Suppressor macrophage treated with lipopolysaccharide for 4 hours (primary cell): ENCODE measurements at places on chromosomes 3 and 15.

DNA sequence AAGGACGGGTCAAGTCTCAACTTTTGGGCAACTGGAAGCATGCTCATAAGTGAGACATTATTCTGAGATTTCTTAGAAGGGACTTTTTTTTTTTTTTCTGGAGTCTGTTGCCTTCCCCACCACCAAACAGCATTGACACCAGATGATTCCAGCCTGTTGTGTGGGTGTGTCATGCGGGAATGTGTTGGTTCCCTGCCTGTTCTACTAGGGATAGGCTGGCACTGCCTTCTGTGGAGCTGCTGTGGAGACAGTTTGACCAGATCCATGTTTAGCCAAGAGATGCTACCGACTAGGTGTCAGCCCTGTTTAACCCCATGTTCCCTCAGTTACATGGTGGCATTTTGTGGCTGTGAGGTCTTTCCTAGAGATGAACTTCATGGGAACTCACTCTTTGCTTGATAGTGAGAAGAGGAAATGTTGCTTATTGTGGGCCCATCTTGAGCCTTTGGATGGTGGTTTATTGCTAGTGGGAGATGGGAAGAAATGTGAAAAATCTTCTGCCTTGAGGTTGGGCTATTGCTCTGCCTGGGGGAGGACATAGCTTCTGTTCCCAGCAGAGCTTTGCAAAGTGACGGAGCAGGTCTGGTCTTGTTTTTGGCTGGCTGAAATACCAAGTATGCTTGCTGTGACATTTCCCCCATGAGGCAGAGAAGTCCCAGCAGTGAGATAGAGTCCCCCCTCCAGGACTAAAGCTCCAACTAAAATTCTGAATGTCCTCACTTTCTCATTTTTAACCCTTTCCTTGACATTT is 31.3 kb downstream of the TRAK1 start:
- DNase-seq, result no peak

DNA sequence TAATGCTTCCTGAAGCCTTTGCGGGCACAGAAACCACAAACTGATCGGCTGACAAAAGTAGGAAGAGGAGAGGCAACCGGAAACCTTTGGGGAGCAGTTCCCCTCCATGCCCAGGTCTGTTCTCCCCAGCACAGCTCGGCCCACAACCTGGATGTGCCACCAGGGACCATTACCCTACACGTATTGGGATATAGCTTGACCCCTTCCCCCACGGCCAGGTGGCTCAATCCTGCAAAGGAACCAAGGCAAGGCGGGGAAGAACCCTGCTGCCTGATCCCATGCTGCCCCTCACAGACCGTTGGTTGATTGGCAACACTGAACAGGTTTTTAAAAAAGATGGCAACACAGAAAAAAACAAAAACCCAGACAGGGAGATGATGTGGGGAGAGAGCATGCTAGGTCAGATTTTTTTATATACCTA is 19.7 kb upstream of the TCAIM start:
- no peak for DNase-seq

- DNase-seq, result no peak
These were observed 59.7 kb downstream of the MSL2 start for GRCh38 chr3:136136454-136136853.

GRCh38 chr3:109152320-109152719 is 15.8 kb downstream of the C3orf85 start:
- DNase-seq, result no peak

DNA sequence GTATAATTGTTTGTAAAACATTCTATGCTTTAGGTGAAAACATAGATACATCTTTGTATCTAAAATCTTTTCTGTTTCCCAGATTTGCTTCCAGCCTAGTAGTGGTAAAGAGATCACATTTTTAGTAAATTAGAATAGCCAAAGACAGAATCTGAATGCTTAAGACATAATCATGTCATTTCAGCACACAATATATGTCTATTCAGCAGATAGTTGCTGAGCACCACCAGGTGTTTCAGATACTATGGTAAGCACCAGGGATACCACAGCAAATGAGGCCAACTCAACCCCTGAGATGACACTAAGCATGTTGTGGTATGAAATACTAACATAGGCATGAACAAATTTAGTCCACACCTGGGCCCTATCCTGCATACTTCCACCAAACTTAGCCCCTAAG is 195.2 kb upstream of the SOX14 start:
- DNase-seq, result no peak

- peak; percentile 9 for DNase-seq
These were observed 50.7 kb upstream of the TPRG1 start for GRCh38 chr3:189121092-189121491.

- no peak for DNase-seq
These were observed 286.0 kb downstream of the CNTN3 start for GRCh38 chr3:74328435-74328834.

GRCh38 chr3:111134302-111134701 is 62.7 kb downstream of the NECTIN3 start:
- no peak for DNase-seq

DNA sequence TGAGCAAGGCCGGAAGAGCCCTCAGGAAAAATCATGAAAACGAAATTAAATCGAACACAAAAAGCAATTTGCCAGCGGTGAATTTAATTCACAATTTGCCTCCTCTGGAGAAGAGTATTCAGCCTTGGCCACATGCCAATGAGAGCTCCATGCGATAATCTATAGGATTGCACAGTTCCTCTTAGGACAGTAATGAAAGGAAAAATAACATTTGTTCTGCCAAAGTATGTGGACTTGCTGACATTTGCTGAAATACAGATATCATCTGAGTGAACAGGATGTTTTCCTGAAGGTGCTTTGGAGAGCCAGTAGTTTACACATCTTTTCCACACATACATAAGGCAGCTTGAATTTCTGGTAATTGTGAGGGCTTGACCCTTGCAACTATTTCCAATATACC is 188.6 kb upstream of the PDZRN3 start:
- DNase-seq, result peak; percentile 2

DNA sequence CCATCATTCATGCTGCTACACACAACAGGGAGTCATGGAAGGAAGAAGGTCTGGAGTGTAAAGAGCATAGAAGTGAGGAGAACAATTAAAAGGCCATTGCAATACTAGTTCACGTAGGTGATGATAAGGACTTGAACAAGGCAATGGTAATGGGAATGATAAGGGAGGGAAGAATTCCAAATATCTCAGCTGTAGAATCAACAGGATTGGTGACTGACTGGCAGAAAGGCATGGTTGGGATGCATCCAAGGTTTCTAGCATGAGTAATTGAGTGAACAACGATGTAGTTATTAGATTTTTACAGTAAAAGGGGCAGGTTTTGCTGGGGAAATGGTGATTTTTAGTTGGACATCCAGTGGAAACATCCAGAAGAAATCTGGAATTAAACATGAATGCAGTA is 2.4 kb upstream of the SEC62 start:
- no peak for DNase-seq

GRCh38 chr15:31574766-31575165 is 248.1 kb downstream of the KLF13 start:
- peak; percentile 24 for DNase-seq

DNA sequence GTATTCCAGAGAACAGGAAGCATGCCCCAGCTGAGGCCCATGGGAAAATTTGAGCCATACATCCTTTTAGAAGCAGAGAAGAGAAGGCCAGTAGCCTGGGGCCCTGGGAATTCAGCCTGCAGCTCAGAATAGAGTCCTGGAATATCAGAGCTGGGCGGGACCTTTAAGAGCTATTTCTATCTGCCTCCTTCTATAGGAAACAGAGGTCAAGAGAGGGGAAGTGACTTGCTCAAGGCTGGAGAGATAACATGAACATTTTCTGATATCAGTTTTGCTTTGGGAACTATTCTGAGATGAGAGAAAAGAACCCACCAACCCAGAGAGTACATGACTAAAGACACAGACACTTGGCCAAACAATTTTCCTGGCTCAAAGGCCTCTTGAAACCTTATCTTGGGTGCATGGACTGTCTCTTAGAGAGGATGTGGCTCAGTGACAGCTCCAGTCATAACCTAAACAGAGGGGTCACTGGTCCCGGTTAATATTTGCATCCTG is 26.0 kb downstream of the MASP1 start:
- DNase-seq, result no peak

DNA sequence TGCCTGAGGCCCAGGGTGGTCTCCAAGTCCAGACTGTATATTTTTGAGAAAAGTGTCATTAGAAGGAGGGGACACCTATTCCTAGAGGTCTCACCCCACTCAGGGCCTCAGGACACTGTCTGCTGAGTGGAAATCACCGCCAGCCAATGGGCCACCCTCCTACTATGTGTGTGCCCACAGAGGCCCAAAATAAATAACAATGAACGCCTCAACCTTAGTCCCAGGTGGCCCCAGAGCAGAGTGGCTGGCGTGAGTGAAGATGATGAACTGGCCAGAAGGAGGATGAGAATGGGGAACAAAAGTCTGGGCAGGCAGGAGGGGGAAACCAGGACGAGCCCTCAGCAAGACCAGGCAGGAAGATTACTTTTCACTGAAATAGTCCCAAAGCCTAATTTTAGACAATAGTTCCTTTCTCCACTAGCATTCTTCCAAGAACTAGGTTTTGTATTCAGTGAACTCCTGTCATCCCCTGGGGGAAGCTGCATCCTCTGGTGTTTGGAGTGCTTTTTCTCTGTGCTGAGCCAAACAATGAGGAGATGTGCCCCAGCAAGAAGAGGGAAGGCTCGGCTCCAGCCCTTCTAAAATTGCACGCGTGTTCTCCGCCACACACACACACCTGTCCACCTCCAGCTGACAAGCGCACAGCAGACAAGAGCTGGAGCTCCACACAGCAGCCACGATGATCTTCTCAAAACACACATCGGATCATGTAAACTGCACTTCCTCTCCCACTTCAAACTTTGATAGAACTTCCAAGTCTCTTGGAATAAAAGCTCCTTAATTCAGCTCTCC is 72.2 kb downstream of the ADCY5 start:
- DNase-seq, result no peak

DNA sequence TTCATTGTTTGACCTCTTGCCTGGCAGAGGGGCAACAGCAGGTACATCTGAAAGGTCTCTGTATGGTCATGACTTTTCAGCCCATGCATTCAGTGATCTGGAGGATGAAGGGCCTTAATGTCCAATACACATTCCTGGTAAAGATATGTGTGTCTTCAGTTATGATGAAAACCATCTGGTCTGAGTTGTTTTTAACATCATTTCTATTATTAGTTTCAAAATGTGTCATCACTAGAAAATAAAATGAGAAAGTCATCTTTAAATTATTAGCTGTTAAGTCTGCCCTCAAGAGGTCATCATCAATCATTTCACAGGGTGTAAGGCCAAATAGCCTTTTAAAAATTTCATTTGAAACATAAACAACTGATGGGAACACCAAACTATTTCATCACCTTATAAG is 92.1 kb upstream of the PLSCR4 start:
- no peak for DNase-seq

DNA sequence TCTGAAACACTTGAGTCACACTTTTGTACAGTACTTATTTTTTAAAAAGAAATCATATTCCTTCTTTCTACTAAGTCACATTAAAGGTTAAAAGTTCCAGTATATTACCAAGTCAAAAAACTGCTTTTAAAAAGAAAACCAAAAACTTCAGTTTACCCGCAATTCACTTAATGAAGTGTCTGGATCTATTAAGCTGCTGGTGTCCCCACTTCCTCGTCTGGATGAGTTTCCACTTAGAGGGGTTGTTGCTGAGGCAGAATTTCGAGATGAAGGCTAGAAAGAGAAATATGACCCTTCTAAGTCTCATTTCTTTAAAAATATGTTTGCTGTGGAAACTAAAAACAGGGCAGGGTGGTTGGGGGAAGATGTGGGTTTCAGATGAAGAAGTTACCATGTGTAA is 79.7 kb downstream of the LRRFIP2 start:
- DNase-seq, result no peak

GRCh38 chr3:71087143-71088018 is 496.1 kb downstream of the FOXP1 start:
- no peak for DNase-seq

DNA sequence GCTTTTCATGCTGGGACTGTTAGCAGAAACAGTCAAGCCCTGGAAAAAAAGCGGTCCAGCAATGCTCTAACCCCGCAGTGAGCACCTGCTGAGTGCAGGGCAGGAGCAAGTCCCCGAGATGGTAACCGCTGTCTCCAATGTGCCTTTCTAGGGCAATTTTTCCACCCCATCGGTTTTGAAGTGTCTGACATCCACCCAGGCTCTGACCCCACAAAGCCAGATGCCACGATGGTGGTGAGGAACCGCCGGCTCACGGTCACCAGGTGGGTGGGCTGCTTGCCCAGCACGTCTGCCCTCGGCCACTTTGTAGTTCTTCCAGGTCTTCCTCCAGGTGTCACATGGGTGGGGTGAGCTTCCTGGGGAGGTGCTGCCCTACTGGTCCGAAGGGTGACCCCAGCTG is 3.2 kb upstream of the ITIH3 start:
- no peak for DNase-seq

DNA sequence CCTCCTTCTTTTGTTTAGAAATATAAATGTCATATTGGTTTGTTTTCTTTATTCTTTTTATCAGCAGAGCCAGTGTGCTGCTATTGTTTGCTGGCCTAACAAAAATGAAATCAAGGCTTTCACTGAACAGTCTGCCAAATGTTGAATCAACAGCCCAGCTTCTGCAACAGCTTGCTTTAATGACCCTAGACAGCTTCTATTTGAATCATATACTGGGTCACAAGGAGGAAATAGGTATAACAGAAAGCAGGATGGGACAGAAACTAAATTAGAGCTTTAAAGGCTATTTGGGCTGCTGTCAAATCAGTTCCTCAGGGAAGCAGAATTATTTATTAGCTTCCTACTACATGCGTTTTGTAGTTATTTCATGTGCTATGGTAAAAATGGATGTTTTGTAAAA is 12.1 kb upstream of the DNAJC13 start:
- DNase-seq, result peak; percentile 30

- no peak for DNase-seq
These were observed 4.4 kb downstream of the TMEM45A start for GRCh38 chr3:100496711-100497261.

GRCh38 chr3:105259496-105259895 is 107.2 kb upstream of the ALCAM start:
- no peak for DNase-seq

GRCh38 chr3:54831112-54831511 is 96.7 kb downstream of the LRTM1 start:
- DNase-seq, result no peak

DNA sequence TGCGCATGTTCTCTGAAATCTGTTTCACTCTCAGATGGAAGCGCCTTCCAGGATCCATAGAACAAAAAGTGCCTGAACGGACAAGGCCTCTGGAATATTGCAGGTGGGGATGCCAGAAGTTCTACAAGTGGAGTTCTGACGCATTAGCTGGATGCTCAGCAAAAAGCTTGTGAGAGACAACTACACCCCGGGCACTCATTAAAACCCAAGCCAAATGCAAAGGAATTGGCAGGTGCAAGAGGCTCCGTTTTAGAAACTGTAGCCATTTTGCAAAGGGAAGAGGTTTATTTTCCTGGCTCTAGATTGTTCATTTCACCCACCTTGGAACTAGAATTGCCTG is 35.2 kb upstream of the SLC24A5 start:
- DNase-seq, result no peak

- no peak for DNase-seq
These were observed 1123.5 kb downstream of the ROBO2 start for GRCh38 chr3:78163379-78163778.

- no peak for DNase-seq
These were observed 108.6 kb upstream of the AADACL2 start for GRCh38 chr3:151625086-151625485.
